ENCODE measurements at places on chromosomes 11 and 22.
A peak's percentile ranks its signal among the peaks of the same experiment; 100 is the strongest.

- DNase-seq: no peak
These were observed 105.7 kb downstream of the MICAL2 start for GRCh38 chr11:12216041-12216451.

DNA sequence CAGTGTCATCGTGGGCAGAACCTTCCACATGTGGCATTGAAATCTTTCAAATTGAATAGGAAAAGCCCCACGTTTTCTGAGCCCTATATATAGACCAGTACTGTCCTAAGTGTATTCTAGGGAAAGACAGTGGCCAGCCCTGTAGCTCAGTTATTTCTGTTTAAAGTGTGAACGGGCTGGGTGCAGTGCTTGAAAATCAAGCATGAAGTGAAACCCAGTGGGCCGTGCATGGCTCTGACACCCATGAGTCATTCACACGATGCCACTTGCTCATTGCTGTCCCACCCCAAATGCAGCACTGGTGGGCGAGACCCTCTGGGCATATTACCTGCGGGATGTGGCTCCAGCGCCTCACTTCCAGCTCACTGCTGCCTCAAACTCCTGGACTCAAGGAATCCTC lies 29.8 kb upstream of the CCDC188 start:
- no peak for DNase-seq

GRCh38 chr11:46562527-46562926 lies 31.3 kb downstream of the AMBRA1 start:
- DNase-seq: no peak

GRCh38 chr22:19898831-19899567 lies 42.6 kb upstream of the COMT start:
- no peak for DNase-seq

GRCh38 chr11:117064275-117064674 lies 34.0 kb downstream of the SIK3 start:
- DNase-seq: no peak

- no peak for DNase-seq
These were observed 25.8 kb upstream of the WNT11 start for GRCh38 chr11:76232026-76232665.

- no peak for DNase-seq
These were observed 309.6 kb downstream of the TBC1D22A start for GRCh38 chr22:47071807-47072641.

DNA sequence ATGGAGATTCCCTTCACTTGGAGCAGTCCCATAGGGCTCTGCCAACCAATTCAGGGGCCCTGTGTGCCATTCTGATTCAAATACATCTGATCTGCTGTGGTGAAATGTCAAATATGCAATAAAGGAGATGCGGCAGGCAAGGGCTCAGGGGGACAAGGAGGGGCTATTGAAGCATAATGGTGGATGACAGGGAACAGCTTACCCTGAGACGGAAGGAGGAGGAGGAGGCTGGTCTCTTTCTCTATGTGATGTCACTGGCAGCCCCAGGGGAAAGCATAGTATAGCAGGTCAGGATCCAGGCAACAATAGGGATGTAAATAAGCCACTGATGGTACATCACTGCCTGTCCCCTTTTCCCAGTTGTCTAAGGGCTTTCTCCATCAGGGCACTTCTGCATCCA lies 350.9 kb upstream of the SYN3 start:
- no peak for DNase-seq

- DNase-seq: peak; percentile 82
These were observed 1.4 kb downstream of the ADM start for GRCh38 chr11:10305964-10306918.

DNA sequence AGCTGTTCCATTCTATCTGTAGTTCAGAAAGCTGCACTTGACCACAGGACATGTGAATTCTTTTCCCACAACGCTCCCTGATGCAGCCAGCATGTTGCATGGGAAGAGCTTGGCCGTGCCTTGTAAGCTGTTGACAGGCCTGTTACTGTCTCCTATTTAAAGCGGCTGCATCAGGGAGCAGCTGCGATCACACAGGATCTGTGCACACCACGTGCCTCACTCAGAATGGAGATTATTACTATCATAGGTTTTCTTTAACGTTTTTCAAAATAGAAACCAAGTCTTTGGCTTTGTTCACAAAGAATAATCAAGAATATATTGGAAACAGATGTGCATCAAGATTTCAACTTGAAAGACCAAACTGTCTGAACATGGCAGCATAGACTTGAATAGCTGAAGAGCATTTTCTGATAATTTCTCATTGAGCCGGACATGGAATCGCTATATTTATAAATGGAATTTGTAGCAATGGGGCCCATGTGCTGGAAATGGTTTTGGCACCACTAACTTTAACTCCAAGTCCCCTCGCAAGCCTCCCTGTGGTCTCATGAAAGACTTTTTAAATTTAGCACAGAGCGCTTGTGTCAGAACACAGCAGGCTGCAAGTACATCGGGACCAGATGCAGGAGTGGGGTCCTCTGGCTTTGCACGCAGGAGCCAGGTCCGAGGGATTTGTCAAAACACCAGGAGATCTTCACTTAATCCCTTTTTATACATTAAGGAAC lies 40.8 kb upstream of the MYO18B start:
- DNase-seq: no peak

GRCh38 chr11:6693342-6694228 lies 10.4 kb upstream of the MRPL17 start:
- DNase-seq: no peak

DNA sequence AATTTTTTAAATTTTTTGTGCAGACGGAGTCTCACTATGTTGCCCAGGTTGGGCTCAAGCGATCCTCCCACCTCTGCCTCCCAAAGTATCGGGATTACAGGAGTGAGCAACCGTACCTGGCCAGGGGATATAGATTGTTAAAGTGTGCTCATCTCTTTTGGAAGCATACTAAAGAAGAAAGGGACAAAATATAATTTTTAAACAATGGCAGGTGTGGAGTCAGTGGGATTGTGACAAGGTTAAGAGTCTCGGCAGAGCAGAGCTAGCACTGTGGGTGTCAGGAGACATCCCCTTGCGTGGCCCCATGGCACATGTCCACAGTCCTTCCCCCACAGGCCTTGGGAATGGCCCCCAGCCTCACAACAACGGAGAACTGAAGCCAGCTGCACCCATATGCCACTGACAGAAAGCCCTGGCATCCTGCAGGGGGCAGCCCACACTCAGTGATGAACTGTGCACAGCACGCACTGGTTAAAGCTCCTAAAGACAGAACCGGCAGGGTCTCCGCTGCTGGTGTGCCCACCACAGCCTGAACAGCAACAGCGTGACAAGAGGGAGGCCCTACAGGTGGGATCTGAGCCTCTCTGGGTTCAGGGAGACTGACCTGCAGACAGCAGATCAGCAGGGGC lies 29.9 kb downstream of the SERPIND1 start:
- DNase-seq: no peak

DNA sequence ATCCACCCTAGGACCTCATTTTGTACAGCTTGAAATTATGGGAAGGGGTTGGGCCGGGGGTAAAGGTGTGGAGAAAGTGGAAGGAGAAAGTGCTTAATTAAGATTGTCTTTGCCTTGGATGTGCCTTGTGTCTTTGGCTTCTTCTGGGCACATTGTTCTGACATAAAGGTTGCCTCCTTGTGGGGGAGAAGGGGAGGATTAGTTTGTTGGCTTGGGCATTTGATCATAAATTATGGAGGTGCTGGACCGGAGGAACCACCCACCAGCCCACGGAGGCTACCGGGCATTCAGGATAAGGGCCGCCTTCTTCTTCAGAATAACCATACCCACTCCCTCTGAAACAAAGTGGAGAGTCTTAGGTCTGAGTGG lies 1.3 kb downstream of the PAFAH1B2 start:
- DNase-seq: no peak

GRCh38 chr22:50298266-50298637 lies 9.2 kb downstream of the PLXNB2 start:
- no peak for DNase-seq

- DNase-seq: peak; percentile 17
These were observed 51.8 kb downstream of the BTG4 start for GRCh38 chr11:111460340-111460739.

DNA sequence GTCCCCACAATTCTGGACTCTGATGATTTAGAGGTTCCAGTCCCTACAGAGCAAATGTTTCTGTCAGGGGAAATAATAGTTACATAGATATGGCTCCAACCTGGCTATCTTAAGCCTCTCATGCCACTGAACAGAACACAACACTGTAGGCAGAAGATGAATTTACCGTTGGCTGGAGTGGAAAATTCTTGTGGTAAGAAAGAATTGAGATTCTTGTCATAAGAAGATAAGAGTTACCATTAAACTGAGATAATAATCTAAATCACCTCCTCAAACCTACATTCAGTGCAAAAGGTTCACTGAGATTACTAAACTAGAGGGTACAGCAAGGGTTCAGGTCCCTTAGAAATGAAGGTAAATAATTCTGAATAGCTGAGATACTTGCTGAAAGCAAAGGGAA lies 10.1 kb upstream of the NAALAD2 start:
- DNase-seq: no peak

GRCh38 chr11:8267831-8268529 lies 4.3 kb upstream of the LMO1 start:
- no peak for DNase-seq

DNA sequence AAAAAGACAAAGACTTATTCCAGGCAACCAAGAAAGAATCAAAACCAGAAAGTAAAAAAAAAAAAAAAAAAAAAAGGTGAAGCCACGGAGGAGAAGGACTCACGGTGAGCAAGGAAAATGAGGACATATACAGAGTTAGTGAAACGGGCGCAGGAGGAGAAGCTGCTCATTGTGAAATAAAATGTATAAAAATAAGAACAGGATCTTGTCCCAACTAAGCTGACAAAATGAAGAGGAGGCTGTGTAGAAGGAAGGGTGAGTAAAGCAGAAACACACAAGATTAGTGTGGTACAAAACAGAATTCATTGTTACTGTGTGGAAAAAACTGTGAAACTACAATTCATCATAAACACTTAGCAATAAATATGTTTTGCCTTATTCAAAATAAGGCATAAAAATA lies 7.6 kb downstream of the IL17REL start:
- DNase-seq: no peak

GRCh38 chr11:86440305-86440716 lies 65.6 kb downstream of the CCDC81 start:
- DNase-seq: no peak

DNA sequence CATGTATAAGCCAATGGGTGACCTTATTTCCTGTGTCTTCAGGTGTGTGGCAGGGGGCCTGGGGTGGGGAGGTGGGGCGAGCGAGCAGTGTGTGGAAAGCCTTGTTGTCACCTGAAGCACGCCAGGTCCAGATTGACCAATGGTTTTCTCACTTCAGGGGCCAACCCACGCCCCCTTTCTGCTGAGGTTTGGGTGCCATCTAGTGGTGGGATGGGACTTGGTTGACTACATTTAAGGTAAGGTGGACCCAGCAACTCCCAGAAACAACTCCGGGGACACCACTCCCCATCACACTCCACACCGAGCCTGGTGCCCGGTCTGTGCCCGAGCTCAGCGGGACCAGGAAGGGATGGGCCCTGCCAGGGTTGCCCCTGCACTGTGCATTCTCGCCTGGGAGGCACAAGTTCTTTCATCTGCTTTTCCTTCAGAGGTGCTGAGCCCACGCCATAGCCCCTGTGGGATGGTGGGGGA lies 40.0 kb downstream of the TPCN2 start:
- peak; percentile 91 for DNase-seq

GRCh38 chr11:86637988-86638387 lies 34.4 kb downstream of the ME3 start:
- no peak for DNase-seq

DNA sequence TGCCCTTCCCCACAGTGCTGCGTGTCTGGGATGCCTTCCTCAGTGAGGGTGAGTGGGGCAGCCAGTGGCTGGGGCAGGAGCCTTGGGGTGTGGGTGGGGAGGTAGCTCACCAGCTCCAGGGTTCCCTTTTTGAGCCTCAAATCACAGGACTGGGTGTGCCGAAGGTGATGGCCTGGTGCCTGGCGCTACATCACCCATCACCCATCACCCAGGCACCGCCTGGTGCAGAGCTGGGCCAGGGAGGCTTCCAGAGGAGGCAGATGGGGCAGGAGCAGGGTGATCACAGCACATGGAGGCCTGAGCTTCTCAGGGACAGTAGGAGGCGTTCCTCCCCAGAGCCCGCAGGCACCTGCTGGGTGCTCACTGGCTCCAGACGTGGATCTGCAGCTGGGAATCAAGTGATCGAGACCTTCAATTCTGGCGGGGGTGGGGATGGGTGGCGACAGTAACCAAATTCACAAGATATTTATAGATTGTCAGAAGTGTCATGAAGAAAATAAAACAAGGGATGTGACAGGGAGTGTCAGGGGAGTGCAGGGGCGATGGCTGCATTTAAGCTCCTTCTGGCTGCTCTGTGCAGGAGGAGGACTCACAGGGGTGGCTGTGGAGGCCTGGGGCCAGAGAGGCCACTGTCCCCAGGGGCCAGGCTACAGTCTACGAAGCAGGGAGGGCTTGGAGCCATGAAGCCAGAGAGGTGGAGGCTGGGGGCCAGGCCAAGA lies 3.2 kb downstream of the TBC1D10C start:
- DNase-seq: no peak

GRCh38 chr11:32420937-32421901 lies 14.1 kb downstream of the WT1 start:
- DNase-seq: no peak

DNA sequence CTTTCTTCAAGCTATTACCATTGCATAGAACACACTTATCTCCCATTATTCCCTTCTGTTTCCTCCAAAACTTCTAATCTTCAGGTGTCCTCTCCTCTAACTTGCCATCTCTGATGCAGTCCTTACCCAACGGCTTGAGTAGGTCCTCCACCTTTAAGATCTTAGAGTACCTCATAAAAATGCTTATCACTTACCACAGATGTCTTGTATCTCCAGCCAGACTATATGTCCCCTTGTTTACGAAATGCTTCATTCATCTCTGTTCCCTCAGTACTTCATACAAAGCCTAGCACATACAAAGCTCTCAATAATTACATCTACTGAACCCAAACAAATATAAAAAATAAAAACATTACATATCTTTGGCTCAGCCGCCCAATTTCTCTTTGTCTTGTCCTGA lies 49.2 kb downstream of the PAK1 start:
- DNase-seq: no peak

GRCh38 chr11:106464728-106465127 lies 387.3 kb downstream of the AASDHPPT start:
- no peak for DNase-seq

DNA sequence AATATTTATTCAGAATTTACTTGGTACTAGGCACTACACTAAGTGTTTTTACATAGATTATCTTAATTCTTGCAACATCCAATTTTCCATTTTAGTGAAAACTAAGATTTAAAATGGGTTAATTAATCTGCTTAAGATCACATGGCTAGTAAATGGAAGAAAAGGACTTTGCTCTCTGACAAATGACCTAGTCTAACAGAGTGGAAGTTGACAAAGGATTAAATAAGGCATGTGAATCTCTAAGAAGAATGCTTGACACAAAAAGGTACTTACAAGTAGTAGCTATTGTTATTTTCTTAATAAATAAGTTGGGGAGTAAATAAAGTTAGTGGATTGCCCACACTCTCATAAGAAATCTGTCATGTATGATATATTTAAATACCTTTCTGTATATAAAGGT lies 584.8 kb downstream of the DLG2 start:
- no peak for DNase-seq

All from osteocyte (in vitro differentiated cells).